ENCODE measurements at places on chromosomes 16 and 17.

GRCh38 chr17:66522591-66523272 lies 220.3 kb downstream of the PRKCA start:
- DNase-seq: no peak

DNA sequence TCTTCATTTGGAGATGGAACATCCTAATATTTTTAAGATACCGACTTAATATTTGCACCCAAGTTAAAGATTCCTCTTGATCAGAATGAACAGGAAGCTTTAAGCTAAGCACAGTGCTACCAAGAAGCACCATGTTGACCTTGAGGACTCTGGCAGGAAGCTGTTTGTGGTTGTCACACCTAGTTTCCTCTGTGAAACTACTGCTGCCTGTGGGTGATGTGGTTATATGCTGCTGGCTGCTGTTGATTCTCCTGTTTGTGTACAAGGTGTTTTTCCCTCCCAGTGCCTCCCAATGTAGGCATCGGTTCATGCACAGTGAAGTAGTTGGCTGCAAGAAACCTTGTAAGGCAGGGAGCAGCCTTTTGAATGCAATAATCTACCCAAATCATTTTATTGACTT lies 23.4 kb downstream of the RBL2 start:
- DNase-seq: peak; percentile 51

DNA sequence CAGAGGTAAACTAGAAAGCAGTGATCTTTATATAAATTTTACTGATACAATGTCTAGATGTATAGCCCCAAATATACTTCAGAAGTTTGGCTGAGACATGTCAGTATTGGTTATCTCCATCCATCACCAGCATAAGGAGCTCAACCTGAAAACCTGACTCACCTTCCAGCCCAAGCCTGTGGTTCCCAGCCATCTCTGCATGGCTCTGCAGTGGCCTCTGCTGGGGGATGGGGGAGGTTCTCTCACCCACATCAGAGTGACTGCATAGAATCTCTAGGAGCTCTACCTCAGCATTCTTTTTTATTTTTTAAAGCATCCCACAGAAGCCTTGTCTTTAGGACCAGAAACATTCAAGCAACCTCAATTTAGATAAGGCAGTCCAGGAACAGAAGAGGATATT lies 27.3 kb downstream of the USP7 start:
- peak; percentile 42 for DNase-seq

DNA sequence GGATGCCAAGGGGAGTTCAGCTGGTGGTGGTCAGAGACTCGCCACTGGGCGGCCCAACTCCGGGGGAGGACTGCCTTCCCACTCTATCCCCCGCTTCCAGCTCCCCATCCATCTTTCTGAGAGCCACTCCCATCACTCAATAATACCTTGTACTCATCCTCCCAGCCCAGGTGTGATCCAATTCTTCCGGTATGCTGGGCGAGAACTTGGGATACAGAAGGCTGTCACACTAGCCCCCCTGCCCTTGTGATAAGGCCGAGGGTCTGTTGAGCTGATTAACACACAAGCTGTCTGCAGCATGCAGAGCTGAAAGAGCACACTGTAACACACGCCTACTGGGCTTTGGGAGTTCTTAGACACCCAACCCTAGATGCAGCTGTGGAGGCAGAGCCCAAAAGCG lies 460.4 kb upstream of the EEF2KMT start:
- no peak for DNase-seq

Measured in activated CD8-positive, alpha-beta memory T cell treated with anti-CD3 and anti-CD28 coated beads for 1 hour (primary cell).